Vagina (tissue), 2 donors: ENCODE measurements at places on chromosomes 5 and 9.

GRCh38 chr5:10348258-10348657 lies 5.2 kb upstream of the MARCHF6 start:
- no peak for DNase-seq

DNA sequence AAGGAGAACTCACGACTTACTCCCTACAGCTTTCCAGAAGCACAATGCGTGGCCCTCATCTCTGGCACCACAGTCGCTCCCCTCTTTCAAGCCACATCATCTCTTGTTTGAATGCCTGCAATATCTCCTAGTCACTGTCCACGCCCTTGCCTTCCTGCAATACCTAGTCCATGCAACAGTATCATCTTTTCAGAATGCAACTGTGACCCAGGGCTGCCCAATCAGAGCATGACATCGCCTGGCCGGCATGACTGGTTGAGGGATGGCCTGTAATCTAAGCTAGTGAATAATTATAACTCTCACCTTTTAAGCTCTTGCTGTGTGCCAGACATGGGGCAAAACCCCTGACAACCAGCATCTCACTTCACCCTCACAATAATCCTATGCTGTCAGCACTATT lies 52.5 kb upstream of the CPEB4 start:
- DNase-seq = no peak

- no peak for DNase-seq
These were observed 56.9 kb downstream of the ACER2 start for GRCh38 chr9:19465586-19466279.

- DNase-seq = no peak
These were observed 14.8 kb downstream of the SPARC start for GRCh38 chr5:151671950-151672349.

DNA sequence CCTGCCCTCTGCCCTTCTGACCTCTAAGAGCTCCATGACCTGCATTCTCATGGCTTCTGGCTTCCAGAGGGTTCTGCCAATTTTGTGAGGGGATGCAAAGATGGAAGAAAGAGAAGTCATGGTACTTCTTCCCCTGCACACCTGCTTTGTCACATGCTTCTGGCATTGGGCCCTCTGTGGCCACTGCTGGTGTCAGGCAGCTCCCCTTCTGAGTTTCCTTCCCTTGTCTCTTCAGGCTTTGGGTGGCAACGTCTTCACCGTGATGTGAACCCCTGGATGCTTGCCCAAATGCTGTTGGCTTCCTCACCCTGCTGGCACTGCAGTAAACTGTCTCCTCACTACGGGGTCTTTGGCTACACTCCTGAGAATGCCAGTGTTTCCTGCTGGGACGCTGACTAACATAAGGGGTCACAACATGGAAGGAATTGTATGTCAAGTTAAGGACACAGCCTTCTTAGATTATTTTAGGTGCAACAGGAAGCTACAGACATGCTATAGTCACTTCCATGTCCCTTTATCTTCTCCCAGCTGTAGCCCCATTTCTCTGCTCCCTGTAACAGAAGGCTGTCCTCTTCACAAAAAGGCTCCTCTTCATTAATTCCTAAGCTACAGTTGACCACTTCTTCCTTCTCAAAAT lies 8.9 kb upstream of the CLINT1 start:
- DNase-seq = no peak
